ENCODE measurements at places on chromosomes 7 and 10.

- DNase-seq, result no peak
Observed at GRCh38 chr7:122688400-122688998, 10.4 kb downstream of the RNF133 start.

- no peak for DNase-seq
Observed at GRCh38 chr7:1925349-1925748, 255.3 kb downstream of the ELFN1 start.

DNA sequence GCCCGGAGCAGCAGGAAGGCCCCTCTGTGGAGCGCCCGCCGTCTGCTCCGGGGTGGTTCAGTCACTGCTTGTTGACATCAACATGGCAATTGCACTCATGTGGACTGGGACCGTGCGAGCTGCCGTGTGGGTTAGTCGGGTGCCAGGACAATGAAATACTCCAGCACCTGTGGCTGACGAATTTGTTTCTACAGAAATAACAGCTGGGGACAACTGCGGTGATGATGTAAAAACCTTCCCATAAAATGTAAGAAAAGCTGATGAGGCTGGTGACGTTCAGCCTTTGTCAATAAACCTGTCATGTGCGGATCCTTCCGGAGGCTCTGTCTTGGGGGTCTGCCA, 5.6 kb downstream of the GPER1 start:
- no peak for DNase-seq

DNA sequence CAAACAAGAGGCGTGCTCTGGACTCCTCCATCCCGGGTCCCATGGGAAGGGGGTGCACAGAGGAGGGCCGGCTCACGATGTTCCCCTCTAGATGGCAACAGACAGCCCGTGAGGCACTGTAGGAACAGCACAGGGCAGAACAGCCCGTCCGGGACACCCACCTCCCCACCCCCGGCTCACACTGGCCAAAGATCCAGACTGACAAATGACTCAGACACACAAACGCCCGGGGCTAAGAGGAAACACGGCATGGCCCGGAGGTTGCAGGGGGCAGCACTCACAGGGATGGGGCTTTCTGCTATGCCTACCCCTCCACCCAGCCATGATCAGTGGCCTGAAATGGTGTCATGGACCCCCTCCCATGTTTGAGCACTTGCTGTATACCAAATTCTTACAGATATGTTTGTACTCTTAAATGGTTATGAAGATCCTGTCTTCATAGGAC, 4.9 kb upstream of the ELN start:
- no peak for DNase-seq

GRCh38 chr7:24763303-24763901, 6.1 kb upstream of the GSDME start:
- no peak for DNase-seq

DNA sequence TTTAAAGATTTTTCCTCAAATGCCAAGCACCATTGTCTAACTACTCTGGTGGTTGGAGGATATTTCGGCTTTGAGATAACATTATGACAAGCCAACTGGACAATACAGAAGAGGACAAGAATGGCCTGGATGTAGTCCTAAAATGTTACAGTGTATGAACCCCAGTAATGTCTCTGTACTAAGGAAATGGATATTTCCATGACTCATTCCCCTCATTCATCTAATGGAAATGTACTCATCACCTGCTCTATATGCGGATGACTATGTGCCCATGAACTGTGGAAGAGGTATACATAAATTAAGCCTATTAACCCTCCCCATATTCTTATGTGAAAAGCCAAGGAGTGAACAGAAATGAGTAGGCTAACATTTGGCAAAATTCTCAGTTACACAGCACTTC, 207.9 kb downstream of the CACNA2D1 start:
- no peak for DNase-seq

DNA sequence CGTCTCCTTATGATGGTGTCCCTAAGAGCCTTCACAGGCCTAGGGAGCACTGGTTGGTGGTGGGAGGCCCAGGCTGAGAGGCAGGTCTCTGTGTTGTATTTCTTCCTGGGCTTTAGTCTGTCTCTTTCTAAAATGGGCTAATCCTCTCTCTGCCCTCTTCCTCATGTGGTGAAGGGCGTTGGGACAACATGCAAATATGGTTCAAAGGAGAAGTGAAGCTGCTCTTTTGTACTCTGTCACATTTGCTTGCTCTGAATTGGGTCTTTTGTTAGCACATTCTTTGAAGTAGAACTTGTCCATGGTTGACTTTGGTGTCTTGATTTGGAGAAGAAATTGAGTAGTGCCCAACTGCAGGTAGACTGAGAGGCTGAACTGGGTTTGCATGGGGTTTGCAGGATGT, 814 bp downstream of the HK1 start:
- DNase-seq, result no peak

GRCh38 chr10:10526846-10527245, 490.8 kb upstream of the CELF2 start:
- DNase-seq, result no peak

GRCh38 chr10:13593535-13593934, 6.8 kb downstream of the PRPF18 start:
- no peak for DNase-seq

DNA sequence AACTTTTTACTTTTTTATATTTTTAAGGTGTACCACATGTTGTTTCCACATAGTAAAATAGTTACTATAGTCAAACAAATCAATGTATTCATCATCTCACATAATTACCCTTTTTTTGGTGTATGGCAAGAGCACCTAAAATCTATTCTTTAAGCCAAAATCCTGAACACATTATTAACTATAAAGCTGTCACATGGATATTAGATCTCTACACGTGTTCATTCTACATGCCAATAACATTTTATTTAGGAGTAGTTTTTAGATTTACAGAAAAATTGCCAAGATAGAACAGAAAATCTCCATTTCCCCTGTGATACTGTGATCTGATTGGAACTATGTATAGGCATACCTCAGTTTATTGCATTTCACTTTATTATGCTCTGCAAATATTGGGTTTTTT, 137.1 kb downstream of the SH2D4B start:
- DNase-seq, result no peak

DNA sequence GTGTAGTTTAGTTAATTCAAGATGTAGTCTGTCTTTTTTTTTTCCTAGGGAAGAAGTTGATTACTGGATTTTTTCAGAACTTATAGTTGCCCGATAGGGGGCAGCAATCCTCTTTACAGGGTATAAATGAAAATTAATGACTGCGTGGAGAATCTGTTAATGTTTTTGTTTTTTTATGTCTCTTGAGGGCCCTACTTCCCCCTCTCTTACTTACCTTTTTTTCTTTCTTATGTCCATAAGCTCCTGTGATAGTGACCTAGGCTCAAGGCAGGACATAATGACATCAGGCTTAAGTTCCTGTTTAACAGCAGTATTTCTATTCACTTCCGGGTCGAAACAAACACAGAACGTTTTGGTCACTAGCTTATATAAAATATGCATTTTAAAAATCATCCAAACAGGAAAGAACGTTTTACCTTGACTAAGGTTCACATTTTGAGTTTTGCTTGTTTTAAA, 18.8 kb downstream of the CDC123 start:
- peak; percentile 8 for DNase-seq

GRCh38 chr7:142414135-142414534, 156.3 kb upstream of the PRSS58 start:
- no peak for DNase-seq

GRCh38 chr7:102064361-102065025, 222.2 kb upstream of the SH2B2 start:
- DNase-seq, result no peak

GRCh38 chr7:126838194-126838593, 414.5 kb downstream of the GRM8 start:
- no peak for DNase-seq

- DNase-seq, result no peak
Observed at GRCh38 chr10:23015021-23015707, 80.2 kb upstream of the MSRB2 start.

- peak; percentile 54 for DNase-seq
Observed at GRCh38 chr7:141975806-141976523, 2.4 kb upstream of the TAS2R38 start.

DNA sequence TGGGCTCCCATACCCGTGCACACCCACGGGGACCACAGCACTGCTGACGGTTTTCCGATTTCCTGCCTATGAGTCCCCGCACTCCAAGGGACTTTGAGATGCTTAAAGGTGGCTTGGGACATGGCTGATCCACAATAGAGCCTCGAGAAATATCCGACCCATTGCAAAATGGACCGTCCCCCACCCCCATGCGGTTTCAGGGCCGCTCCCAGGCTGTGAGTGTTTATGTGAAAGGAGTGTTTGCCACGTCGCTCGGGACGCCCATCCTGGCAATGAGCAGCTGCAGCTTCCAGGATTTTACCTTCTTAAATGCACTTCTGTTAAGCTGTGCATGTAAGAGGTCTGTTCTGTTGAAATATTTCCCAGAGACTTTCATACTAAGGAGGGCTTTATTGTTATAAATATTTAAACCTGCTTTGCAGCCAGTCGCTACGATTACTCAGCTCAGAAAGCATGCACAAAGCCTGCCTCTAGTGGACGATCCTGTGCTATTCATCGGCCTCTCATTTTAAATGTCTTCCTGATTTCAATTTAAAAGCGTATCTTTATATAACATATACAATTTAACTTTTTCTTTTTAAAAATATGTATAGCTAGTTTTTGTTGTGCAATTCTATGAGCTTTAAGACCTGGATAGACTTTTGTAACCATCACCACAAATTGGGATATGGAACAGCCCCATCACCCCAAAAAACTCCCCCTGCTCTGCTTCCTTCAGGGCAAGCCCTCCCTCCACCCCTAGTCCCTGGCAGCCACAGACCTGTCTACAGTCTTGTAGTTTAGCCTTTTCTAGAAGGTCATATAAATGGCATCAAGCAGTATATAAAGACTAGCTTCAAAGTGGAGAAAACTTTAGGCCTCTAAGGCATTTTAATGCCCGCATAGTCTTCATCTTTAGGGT, 418.3 kb downstream of the PAXIP1 start:
- DNase-seq, result no peak

DNA sequence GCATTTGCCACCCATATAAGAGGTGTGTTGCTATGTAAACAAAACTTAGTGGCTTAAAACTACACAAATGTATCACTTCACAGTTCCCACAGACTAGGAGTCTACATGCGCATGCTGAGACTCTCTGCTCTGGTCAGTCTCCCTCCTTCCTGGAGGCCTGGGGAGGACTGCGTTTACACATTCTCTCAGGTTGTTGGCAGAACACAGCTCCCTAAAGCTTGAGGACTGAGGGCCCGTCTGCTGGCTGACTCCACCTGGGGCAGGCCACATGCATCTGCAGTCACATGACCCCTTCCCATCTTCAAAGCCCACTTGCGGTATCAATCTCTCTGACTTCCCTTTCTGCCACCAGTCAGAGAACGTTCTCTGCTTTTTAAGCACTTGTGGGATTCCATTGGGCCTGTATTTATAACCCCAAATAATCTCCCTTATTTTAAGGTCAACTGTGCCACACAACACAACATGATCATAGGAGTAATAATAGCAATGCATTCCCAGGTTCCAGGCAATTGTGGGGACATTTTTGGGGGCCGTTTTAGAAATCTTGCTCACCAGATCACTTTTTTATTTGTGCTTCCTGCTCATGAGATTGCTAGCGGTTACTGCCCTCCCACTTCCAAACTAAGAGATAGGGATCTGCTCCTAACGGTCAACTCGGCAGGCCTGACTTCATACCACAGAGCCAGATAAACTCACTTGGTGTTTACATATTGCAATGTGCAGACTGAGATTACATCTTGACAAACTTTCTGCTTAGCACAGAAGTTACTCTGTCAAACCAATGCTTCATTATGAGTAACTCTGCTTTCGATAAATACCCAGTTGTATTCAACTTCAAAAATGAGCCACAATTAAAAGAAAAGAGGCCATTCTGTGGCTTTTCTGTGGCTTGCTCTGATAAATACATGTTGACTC, 96.3 kb downstream of the ALOX5 start:
- DNase-seq, result peak; percentile 39

- DNase-seq, result no peak
Observed at GRCh38 chr10:72176701-72177100, 39.1 kb upstream of the ANAPC16 start.

GRCh38 chr7:610141-610530, 90.5 kb upstream of the PDGFA start:
- no peak for DNase-seq

GRCh38 chr7:4021413-4021812, 660.7 kb upstream of the FOXK1 start:
- DNase-seq, result no peak

DNA sequence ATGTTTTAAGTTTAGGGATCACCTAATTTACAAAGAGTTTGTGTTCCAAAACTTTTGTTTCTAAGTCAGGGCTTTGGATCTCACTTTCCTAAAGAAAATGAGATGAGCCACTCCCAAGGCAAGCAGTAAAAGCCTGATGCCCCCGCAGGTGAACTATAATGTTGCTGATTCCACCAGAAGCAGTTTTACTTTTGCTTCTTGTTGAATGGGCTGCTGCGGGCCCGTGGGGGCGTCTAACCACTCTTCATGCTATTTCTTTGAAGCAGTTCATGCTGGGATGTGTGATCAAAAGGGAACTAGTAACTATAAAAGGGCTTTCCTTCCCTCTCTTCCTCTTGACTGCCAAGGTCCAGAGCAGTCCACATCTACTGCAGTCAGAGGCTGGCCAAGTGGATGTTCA, 118.7 kb upstream of the NEBL start:
- DNase-seq, result no peak

DNA sequence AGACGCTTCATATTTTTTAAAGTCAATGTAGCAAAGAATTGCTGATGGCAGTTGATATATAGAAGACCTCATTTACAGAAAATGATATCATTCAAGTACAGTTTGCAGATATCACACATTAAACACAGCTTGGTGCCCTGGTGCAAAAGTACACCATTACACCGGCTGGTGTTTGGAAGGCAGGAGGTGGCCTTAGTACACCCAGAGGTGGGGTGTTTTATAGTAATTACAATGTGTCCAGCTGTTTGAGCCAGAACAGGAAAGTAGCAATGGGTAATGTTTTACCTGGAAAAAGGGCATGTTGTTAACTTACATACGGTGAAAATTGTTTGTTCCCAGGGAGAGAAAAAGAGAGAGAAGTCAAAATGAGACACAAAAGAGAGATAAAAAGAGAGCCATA, 103.0 kb upstream of the YAE1 start:
- DNase-seq, result no peak

- no peak for DNase-seq
Observed at GRCh38 chr7:150323682-150324372, 482 bp upstream of the ACTR3C start.

- no peak for DNase-seq
Observed at GRCh38 chr10:69467928-69468750, 16.9 kb downstream of the TSPAN15 start.

DNA sequence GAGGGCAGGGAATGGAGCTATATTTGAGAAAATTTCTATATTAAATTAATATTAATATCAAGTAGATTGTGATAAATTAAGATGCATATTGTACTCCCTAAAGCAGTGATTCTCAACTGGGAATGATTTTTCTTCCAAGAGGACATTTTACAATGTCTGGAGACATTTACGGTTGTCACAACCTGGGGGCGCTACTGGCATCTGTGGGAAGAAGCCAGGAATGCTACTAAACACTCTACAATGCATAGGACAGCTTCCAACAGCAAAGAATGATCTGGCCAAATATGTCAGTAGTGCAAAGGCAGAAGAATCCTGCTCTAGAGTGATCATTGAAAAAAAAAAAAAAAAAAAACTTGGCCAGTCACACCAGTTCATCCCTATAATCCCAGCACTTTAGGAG, 100.0 kb downstream of the LSM5 start:
- DNase-seq, result no peak

- no peak for DNase-seq
Observed at GRCh38 chr10:114401195-114401791, 3.0 kb downstream of the AFAP1L2 start.

- no peak for DNase-seq
Observed at GRCh38 chr10:127048630-127049029, 143.4 kb downstream of the DOCK1 start.
